MCF 10A (cell line): ENCODE measurements at places on chromosomes 3 and 15.

DNA sequence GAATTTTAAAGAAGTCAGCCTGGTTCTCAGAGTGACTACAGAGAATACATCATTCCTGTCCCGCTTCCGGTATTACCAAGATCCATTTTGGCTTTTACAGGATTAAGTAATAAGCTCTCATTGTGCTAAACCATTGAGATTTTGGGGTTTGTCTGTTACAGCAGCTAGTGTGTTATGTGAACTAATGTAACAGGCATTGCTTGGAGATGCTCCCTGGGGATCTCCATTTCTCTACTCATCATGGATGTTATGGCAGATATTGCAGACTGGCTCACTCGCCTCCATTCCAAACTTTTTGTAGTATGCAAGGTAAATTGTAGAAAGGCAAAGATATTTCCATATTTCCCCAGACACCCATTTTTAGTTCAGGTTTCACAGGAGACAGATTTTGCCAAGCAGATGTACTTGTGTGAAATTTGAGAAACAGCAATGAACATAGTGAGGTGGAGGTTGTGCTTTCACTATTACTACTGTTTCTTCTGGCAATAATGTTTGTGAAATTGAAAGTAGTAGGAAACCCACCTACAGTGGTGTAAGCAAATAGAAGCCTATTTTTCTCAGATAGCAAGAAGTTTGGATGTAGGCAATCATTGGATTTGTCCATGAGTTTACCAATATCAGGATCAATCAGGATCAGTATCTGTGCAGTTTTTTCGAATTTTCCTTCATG lies 177.1 kb upstream of the GALNT15 start:
- no peak for DNase-seq

DNA sequence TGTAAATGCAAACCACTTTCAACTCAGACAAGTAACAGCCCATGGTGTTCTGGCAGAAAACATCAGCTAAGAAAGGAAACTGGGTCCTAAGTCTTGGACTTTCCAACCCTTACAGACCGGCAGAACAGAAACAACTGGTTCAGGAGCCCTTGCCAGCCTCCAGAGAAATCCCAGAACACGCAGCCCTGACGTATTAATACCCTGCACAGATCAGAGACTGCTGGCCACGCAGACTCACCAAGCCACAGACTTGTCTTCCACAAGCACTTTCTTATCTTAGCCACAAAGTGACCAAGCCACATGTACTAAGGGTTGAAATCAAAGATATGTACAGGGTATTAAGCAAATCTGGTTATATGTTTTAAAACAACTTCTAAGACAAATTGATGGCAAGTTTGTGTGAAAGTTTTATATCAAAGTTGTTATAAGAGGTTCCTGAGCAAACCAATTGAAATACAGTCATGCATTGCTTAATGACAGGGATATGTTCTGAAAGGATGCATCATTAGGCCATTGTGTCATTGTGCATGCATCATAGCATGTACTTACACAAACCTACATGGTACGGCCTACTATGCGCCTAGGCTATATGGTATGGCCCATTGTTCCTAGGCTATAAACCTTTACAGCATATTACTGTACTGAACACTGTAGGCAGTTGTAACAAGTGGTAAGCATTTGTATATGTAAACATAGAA lies 36.8 kb downstream of the BTD start:
- DNase-seq: no peak

- DNase-seq: no peak
These were observed 154.7 kb upstream of the KCNMB2 start for GRCh38 chr3:178381555-178381954.

DNA sequence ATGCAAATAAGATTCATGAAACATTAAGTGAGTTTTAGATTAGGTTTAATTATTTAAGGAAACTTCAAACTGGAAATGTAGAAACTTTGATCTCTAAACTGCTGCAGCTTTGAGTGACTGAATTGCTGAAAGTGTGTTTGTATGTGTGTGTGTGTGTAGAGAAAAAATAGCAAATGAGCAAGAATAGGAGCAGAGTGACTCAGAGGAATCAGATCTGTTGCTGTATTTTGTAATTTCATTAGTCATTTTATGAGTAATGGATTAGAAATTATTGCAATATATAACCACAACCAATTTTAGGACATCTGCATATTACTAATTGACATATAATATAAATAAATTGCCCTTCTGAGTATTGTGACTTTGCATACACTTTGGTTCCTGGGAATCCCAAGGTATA lies 52.8 kb upstream of the SLC9A9 start:
- peak; percentile 76 for DNase-seq

GRCh38 chr3:135249186-135249585 lies 454.1 kb downstream of the EPHB1 start:
- DNase-seq: no peak

DNA sequence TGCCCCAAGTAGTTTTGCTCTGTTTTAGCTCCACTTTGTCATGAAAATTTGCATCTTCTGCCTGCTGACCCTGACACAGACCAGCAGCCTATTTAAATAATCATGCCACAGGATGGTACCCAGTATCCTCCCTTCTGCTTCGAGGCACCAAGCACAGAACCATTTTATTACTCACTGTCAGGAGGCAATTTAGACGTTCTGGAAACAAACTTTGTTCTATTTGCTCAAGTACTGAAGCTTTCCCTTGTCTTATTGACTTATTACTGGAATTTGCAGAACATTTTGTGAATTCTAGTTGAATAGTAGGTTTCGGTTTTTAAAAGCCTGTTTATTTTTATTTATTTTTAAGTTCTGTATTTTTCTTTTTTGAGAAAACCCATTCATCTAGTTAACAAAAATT lies 279.6 kb upstream of the GADL1 start:
- DNase-seq: no peak

DNA sequence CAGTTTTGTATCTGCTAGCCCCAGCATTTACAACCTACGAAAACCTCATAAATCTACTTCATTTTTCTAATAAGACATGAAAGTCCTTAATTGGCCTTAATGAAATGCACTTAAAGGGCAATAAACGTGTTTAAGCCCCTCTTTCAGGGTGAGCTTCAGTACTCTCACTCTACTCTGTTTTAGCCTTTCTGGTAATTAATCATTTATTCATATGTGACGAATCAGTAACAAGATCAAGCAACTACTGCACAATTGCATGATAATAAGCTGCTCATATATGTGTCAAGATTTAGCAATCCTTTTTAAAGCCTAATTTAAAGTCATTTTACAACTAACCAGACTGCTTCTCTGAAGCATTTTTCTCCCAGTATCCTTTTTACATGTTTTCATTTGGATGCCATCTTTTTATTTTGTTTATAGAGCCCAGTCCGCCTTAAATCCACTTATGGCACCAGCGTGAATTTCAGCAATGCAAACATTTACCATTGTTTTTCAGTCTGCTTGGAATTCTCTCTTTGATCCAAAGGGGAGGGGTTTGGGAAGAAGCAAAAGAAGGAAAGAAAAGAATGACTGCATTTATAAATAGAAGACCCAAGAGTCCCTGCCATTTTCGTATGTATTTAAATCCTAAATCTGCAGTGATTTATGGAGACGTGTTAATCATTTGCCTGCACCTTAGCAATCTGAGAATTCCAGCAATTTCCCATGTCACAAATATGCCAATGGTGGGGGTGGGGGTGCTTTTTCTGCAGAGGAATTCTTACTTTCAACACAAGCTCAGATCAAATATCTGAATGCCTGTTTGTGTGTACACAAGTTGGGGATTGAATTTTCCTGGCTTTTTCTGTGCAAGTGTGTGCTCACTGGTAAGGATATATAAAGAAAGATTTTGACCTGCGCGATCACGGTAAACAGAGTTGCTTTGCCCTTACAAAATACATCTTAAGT lies 230.8 kb upstream of the TBC1D5 start:
- no peak for DNase-seq

DNA sequence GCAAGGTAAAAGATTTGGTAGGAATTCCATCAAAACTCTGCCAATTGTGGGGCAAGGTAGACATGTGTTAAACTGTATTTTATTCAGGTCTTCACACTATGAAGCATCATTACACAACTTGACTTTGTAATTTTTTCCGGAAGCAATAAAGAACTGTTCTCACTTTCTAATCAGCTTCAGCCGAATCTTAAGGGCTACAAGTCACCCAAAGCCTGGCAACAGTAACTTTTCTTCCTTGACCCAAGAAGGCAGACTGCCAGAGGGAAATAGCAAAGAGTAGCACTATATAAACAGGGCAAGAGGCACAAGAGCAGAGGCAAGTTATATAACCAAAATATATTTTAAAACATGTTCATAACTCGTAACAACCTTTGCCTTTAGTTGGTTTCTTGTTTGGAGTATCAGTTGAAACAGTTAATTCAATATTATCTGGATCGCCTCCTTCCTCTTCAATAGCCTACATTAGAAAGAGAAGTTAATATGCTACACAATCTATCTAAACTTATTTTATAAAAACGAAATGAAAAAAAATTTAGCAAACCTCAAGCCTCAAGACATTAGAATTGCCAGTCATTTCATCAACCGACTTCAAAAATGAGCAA lies 1.4 kb downstream of the SLTM start:
- DNase-seq: peak; percentile 54

- DNase-seq: no peak
These were observed 9.1 kb downstream of the BFSP2 start for GRCh38 chr3:133408961-133409360.

DNA sequence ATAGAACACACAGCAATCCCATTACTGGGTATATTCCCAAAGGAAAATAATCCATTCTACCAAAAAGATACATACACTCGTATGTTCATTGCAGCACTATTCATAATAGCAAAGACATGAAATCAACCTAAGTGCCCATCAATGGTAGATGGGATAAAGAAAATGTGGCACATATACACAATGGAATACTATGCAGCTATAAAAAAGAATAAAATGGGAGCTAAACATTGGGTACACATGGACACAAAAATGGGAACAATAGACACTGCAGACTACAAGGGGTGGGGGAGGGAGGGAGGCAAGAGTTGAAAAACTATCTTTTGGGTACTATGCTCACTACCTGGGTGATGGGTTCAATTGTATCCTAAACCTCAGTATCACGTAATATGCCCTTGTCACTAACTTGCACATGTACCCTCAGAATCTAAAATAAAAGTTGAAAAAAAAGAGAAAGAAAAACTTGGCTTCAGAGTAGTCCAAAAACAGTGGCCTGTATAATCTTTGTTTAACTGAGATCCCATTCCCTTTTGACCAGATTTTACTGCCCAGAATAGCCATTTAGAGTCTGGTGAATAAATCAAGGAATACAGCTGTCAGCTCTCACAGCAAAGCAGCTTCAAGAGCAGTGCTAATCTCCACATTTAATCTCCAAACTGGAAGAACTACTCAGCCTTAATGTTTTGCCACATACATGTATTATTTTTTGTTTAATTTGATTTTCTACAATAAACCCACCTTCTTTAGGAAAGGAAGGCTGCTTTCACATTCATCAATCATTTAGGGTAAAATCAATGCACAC lies 54.5 kb upstream of the XRN1 start:
- DNase-seq: no peak

DNA sequence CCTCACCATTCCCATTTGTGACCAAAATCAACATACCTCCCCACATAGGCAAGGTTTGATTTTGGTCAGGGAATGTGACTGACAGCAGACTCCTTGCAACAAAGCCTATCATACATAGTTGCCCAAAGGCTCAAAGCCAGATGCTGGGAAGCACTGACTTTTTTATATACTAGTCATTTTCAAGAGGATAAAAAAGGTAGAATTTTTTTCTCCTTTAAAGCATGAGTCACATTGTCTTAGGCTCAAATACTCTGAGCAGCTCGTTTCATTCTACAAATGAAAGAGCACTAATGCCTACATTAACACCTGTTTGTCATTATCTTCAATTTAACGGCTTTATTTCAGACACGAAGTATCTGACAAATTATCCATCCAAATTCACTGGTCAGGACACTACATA lies 36.2 kb downstream of the ICE2 start:
- DNase-seq: no peak

- DNase-seq: no peak
These were observed 40.9 kb downstream of the RORA start for GRCh38 chr15:61188168-61188567.

DNA sequence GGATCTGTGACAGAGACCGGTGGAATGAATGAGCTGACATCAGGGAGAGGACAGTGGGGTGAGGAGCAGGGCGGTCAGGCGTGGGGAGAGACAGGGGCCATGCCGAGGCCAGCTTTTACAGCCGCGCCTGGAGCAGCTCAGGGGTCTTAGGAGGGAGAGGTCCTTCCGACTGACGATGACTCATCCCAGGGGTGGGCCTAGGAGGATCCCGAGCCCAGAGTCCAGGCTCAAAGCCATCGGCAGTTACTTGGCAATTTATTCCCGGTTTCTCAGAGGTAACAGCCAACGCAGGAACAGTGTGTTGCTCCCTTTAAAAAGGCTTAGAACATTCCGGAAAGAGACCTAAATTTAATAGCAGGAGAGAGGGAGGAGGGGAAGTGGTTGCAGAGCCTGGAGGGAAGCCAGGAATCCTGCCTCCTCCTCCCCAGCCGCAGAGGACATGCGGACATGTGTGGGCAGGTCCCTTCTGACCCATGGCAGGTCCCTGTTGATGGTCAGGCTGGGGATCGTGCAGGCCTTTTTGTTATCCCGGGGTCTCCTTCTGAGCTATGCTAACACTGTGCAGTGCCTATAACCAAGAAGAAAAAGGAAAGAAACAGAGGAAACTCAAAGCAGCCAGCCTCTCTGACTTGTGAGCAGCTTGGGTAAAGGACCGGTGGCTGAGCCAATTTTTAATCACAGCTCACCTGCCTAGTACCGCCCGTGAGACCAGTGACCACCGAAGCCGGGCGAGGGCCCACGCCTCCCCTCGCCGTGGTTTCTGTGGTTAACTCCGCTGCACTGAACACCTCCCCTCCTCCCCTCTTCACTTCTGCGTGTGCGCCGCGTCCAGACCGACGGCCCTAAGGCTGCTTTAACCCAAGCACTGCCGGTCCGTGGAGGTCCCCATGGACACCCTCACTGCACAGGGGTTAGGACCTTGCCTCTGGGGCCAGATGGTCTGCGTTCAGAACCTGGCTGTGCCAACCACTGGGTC lies 392.4 kb upstream of the PROK2 start:
- DNase-seq: peak; percentile 77

DNA sequence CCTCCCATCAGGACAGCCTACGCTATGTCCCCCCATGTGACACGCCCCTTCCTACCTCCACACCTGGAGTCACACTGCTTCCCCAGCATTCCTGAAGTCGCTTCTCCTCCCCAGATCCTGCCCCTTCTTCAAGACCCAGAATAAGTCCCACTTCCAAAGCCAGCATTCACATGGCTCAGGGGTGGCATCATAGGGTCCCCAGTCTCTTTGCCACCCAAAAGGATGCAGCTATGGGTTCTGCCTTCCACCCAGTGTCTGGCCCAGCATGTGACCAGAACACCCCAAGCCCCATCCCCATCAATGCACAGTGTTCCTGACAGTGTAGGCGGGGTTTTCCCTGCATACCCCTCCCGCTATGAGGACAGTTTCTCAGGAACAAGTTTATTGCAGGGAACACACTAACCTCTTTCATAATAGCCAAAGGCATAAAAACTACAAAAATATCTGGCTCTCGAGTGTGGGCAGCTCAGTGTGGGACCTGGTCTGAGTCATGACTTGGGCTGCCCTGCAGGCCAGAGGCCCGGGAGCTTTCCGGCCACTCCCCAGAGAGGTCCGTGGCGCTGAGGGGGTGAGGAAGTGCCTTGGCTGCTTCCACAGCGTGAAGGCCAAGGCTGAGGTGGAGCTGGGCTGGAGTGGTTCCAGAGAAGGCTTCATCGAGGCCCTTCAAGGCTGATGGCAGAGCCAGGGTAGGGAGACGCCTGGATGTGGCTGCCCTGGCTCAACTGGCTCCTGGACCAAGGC lies 5.8 kb downstream of the ISLR start:
- DNase-seq: peak; percentile 98

- peak; percentile 66 for DNase-seq
These were observed 12.2 kb upstream of the IQCF5 start for GRCh38 chr3:51887620-51888019.
